ENCODE measurements at places on chromosomes 3 and 15.
A peak's percentile ranks its signal among the peaks of the same experiment; 100 is the strongest.

- no peak for DNase-seq
These were observed 491.8 kb downstream of the FHIT start for GRCh38 chr3:60759439-60759838.

DNA sequence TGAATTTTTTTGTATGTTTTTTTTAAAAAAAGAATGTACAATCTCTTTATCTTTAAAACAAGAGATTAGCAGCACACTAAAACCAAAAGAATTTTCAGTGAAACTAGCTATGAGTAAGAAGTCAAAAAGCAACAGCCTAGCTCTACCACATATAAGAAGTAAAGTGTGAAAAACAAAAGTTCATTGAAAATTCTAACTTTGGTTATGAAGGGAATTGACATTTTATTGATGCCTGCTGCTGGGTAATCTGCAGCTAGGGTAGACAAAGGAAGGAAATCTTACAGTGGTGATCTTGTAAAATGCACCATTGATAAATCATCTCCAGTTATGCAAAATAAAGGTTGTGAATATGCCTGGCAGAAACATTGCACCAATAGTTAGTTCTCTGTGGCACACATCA lies 37.8 kb upstream of the FOXB1 start:
- DNase-seq, result no peak

DNA sequence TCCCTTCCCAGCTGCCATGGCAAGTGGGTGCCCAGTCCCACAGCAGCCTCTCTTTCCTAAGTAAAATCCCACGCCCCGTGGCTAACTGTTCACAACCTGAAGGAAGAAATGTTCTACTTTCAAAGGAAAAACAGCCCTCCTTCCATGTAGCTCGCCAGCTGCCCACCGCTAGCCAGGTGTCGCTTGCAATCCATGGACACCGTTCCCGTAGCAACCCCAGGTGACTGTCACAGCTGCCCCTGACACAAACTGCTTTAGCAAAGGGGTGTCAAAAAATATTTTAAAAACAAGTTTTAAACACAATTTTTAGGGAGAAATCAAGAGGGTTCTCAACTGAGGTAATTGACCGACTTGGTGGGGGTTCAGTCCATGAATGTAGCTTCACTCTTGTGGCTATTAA lies 21.0 kb upstream of the CGNL1 start:
- DNase-seq, result no peak

DNA sequence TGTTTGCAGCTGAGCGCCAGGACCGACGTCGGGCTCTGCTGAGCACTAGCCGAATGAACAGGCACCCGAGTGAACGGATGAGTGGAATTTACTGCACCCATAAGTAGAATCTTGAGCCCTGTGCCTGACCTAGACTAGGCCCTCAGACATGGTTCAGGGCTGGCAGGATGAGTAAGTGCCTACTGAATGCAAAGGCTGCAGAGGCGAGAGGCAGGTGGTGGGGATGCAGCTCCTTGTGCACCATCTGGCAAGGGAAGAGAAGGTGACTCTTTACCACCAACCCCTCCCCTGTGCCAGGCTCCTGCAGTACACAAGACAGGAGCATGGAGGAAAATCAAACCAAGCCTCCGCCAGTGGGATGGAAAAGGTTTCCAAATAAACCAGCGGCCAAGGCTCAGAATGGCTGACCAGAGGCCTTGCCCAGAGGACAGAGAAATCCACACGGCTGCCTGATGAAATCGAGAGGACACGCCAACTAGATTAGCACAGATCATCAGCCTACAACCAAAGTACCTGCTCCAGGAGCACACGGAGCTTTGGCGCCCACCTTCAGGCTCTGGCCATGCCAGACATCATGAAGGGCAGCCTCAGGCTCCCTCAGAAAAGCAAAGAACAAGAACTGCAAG lies 141.7 kb upstream of the IQSEC1 start:
- DNase-seq, result no peak

- no peak for DNase-seq
These were observed 615.1 kb upstream of the KCNMB2 start for GRCh38 chr3:177921153-177921552.

DNA sequence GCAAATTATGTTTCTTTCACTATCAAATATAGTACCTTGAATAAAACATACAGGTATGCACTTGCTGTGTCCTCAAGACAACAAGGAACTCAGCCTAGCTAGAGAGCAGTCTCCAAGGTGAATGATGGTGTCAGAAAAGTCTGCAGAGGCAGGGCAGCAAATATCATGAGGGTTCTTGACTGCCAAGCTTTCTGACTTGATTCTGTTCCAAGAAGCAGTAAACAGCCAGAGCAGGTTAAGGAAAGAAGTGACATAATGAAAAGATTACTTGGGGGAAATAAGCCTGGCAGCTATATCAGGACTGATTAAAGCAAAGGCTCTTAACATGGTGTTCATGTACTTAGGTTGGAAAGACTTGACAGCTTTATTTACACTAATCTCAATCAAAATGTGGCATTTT lies 192.2 kb upstream of the GADL1 start:
- no peak for DNase-seq

GRCh38 chr3:109081746-109082510 lies 36.0 kb downstream of the MORC1 start:
- peak; percentile 46 for DNase-seq

- no peak for DNase-seq
These were observed 2.1 kb upstream of the HACD2 start for GRCh38 chr3:123586968-123587367.

Data from small intestine (tissue), 16 donors.